ENCODE measurements at places on chromosomes 6 and 20.

- DNase-seq = no peak
Observed at GRCh38 chr6:104940893-104941728, 15.8 kb upstream of the LIN28B start.

GRCh38 chr20:62252342-62252966 lies 14.1 kb downstream of the OSBPL2 start:
- no peak for DNase-seq

- DNase-seq = no peak
Observed at GRCh38 chr20:45416917-45417316, 976 bp downstream of the PIGT start.

DNA sequence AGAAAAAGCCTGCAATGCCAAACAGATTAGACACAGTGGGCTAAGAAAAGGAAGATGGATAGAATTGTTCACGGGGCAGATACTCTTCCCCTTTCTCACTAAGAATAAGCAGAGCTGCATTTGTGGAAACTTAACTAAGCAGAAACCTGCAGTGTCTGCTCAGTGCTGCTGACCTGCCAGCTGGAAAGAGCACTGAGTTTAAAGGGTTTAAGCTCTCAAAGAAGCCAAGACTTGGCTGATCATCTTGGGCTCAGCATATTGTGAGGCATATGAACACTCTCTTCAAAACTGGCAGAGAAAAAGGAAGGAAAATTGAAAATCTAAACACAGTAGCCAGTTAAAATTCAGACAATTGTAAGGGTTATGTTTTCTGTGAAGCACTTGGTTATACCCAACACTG lies 711.1 kb upstream of the EPHA7 start:
- no peak for DNase-seq

DNA sequence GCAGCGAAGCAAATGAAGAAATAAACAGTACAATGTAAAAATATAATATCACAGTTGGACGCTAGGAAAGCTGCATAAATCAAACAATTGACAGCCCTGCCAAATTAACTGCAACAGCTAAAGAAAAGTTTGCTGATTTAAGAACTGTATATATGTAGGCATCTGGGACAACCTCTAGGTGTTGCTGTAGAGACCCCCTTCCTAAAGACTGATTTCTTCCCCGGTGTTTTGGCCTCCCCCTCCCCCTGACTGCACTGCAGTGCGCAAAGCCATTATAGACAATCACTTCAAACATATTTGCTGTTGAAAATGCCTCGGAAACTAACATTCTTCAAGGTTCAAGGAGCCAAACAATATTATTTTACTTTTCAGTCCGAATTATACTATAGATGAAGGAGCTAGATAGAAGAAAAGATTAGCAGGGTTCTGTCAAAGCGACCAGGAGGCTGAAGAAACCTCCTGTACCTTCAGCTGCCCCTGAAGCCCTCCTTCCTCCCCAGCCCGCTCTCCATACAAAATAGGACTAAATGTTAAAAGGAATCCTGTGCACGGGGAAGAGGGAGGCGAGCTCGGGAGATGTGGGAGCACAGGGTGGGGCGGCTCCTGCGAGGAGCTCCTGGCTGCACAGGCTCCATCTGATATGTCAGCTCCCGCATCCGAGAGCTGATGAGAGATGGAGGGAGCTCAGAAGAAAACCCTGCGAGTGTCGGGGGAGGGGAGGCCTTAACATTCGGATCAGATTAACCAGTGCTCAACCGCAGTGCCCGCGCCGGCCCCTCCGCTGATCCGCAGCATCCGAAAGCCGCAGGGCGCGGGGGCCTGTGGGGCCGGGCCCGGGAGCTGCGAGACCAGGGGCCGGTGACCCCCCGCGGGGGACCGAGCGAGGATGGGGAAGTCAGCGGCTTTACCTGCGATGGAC lies 822 bp downstream of the ELOVL4 start:
- no peak for DNase-seq

DNA sequence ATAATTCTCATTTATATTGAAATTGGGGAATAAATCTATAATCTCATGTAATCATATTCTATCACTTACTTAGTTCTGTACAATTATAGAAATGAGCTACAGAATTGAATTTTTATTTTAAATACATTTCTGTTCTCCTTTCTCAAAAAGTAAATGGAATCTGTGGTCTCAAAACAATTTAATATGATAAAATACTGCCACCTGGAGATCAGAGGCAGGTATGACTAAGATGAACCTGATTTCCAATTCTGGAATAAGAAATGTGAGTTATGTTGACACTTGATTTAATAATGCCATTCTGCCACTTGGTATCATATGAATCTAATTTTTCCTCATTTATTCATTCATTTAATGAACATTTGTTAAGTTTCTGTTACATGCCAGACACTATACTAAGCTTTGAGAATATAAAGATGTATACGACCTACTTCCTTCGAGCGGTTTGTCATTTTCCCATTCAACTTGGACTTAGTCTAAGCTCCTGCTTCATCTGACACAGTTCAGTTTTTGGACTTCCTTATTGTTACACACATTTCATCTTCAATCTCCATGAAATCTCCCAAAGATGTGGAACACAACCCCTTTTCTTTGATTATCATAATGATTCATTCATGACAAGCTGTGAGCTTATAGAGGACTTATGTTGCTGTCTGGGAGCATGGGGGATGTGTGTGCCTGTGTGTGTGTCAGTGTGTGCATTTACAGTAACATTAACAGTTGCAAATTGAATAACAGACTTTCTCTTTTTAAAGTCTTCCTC lies 7.5 kb upstream of the CCDC28A start:
- no peak for DNase-seq

DNA sequence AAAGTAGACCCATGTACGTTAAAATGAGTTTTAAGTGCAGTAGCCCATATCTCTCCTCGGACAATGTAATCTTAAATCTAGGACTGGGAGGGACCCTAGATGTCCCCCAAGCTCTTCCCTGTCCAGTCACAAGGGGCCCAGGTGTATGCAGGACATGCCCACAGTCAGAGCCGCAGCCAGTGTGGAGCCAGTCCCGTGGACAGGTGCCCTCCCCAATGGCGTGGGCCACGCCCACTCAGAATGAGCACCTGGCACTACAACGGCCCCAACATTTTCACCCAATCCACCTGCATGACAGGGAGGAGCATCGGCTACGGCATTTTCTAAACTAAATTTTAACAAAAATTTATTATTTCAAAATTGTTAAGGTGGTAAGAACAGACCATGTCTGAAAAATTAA lies 53.2 kb downstream of the WDR27 start:
- no peak for DNase-seq
